Body of pancreas (tissue), 4 donors: ENCODE measurements at places on chromosomes 2 and 18. TPM values are rescaled to one million over a fixed set of nuclear protein-coding genes. Genes with fewer than 3 reads are reported as not detected.

Gene GAL3ST2
- not detected for total RNA-seq

Gene ZFP36L2
- total RNA-seq, result 57.1 TPM

DNA sequence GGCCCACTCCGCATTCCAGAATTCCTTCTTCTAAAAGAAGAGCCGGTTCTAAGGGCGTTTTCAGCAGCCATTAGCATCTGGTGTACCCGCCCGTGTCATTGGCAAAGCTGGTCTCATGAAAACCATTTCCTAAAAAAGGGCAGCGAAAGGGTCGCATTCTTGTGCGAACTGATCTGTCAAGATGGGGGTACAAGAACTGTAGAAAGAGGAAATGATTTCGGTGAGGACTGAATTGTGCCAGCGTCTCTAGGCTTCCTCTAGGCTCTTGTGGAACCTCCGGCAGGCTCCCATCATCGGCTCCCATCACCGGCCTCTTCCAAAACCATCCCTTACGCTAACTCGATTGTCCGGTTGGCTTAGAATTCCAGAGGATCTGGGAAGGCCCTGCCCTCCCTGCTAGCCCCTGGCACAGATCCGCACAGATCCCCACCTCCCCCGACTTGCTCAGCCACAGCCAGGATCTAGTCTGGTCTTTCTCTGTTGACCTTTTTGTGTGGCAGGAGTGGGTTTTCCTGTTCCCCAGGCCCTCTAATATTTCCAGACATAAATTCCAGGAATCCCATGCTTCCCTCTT lies 1.3 kb downstream of the RAB31 start:
- no peak for DNase-seq

Gene CHRNG
- total RNA-seq, result not detected

GRCh38 chr2:181047829-181048228 lies 67.4 kb downstream of the UBE2E3 start:
- DNase-seq, result no peak

- no peak for DNase-seq
Measured at GRCh38 chr18:50989711-50990110, 21.9 kb downstream of the ELAC1 start.

Gene TMEM200C
- not detected for total RNA-seq
